ENCODE measurements at places on chromosomes 3 and 15.

GRCh38 chr3:138653567-138653966 is 45.0 kb downstream of the FAIM start:
- no peak for DNase-seq

GRCh38 chr3:147793841-147794240 is 384.7 kb downstream of the ZIC1 start:
- no peak for DNase-seq

GRCh38 chr3:134815519-134815918 is 20.5 kb downstream of the EPHB1 start:
- no peak for DNase-seq

- DNase-seq: no peak
Observed at GRCh38 chr3:128556907-128557306, 63.9 kb upstream of the GATA2 start.

DNA sequence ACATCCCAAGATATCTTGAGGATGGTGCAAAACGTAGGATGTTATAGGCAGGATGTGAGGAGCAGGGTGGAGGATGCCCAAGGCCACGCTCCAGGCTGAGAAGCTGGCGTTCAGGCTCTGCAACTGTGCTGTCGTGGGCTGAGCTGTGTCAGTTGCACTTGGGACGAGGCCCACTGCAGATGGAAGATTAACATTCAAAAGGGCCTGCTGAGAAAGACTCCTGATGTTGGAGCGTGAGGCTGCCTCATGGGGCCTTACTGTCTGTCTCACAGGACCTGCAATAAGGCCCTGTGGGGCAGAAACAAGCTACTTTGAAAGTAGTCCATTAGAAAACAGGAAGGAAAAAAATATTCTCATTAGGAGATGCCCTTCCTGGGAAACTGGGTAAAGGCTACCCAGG is 60.6 kb upstream of the SEC61A1 start:
- no peak for DNase-seq

DNA sequence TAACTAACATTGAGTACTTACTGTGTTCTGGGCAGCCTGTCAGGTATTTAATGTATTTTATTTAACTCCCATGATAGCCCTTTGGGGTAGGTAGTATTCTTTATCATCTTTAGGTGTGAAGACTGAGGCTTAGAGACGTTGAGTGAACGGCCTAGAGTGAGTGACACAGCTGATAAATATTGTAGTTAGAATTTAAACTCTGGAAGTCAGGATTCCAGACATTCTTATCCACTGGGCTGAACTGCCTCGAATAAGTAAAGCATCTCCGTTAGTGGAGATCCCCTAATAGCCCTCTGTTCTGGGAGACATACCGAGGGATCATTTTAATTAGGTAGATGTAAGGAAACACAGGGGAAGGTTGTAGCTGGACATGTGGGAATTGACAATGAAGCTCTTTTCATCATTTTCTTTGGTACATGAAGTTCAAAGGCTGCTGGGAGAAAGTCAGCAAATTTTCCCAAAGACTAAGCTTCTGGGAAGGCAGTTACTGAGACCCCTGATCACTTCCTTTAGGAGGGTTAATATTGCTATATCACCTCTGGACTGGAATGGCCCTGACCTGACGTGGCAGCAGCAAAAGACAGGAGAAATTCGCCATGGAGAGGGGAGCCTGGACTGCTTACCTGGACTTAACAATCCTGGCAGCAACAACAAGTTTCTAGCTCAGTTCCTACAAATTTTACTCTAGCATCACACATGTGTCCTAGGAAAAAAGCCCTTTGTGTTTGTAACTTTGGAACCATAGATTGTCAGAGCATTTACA is 11.7 kb upstream of the PDCD6IP start:
- no peak for DNase-seq

DNA sequence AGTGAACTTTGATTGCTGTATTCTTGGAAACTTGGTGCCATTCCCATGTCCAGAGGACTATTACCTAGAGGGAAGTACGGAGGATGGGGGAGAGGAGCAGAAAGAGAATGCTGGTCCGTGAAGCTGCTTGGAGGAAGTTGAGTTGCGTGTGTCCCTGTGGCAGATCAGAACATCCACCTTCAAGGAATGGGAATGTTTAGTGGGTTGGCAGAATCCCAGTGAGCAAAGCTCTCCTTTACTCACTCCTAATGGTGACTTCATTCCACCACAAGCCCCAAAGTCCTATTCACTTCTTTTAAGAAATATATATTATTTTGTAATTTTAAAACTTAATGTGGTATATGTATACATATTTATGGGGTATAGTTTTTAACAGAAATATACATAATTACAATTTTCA is 247.8 kb upstream of the FEZF2 start:
- DNase-seq: no peak

GRCh38 chr3:74049444-74049843 is 424.7 kb upstream of the PDZRN3 start:
- no peak for DNase-seq

DNA sequence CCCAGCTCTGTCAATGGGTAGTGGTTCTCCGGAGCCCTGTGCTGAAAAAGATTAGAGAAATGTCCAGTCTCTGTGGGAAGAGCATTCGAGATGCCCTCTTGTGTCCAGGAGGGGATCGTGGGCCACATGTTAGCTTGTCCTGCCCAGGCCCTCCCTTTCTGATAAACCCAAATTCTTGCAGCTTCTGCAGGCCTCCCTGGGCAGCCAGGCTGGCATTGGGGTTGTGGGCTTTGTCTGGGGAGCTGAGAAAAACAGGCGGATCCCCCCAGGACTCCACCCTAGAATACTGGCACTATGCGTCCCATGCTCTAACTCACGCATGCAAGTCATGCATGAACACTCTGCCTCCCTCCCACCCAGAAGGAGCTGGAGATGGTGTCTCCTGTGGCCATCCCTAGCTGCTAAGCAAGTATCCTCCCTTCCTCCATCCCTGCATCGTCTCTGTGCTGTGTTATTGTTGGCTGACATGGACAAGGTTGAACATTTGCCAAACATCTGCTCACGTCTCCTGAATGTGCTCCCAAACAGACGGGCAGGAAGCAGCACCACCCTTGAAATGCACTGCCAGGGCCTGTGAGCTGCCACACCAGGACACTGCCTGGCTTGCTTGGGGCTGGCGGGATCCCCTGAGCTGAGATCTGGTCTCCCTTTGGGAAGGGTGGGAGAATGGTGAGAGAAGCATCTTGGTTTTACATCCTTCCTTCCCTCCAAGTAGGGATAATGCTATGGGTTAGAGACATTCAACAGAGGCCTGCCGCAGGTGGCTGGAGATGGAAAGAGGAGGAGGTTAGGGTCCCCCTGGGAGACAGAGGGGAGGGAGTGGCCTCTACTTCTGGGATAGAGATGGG is 26.5 kb downstream of the CFAP161 start:
- DNase-seq: no peak

- DNase-seq: no peak
Observed at GRCh38 chr3:141769221-141769894, 6.2 kb downstream of the GRK7 start.

GRCh38 chr3:11556851-11557644 is 86.7 kb downstream of the VGLL4 start:
- no peak for DNase-seq

DNA sequence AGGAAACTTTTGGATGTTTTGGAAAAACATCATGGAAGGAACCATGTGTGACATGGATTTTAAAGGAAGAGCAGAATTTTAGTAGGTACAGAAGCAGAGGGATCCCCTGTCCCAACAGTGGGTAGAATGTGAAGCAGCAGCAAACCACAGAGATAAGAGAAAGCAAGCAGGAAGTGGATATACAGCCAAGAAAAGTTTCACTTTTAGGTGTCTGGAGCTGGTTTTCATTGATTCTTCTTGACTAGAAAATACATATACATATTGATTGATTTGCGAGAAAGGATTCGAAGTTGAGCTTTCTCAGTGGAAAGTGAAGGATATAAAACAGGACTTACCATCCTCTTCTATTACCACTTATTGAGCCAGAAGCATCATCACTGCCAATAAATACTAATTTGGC is 133.5 kb downstream of the KCNMB2 start:
- DNase-seq: no peak

- DNase-seq: no peak
Observed at GRCh38 chr15:29601811-29602210, 220.5 kb downstream of the TJP1 start.

DNA sequence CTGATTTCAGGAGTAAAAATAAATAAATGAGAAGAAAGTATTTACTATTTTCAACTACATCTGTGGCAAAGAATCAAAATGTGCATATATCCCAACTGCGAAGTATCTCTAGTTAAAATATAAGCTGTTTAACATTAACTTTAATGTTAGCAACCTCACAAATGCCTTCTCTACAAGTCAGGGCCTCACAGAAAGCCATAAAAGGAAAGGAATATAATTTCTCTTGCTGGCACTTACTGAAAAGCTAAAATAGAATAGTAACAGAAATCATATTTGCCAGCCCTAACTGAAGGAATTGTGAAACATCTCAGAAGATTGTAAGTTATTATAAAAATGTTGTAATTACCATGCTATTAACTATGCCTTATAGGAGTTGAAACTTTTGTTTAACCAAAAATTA is 65.1 kb upstream of the MBNL1 start:
- DNase-seq: no peak

DNA sequence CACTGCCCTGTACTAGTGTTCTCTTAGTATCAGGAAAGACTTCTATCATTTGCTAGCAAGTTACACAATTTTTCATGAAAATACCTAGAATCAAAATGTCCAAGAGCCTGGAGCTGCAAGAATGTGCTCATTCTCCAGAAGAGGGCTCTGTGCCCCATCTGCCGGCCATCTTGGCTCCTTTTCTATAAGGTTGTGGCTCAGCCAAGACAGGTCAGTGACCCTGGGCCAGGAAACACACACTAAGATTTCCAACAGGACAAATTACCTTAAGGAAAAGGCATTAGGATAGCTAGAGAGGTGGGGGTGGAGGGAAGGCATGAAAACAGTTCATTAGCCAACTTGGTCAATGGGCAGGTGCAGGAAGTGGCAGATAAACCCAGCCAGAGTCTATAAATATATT is 20.7 kb downstream of the TIMP4 start:
- DNase-seq: no peak

DNA sequence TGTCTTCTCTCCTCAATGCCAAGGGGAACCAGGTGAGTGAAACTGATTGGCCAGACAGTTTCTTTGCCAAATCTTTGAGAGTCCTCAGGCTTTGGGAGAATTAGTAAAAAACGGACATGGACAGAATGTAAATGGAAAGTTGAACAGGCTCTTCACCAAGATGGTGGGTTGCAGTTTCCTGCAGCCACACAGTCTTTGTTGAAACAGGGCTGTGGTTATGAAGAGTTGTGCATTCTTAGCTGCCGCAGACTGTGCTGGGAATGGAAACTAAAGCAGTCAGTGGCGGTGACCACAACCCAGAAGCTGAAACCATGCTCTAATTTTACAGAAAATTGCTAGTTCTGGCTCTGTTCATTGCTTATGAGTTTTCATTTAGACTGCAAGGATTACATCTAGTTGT is 42.1 kb upstream of the TASOR start:
- DNase-seq: no peak

DNA sequence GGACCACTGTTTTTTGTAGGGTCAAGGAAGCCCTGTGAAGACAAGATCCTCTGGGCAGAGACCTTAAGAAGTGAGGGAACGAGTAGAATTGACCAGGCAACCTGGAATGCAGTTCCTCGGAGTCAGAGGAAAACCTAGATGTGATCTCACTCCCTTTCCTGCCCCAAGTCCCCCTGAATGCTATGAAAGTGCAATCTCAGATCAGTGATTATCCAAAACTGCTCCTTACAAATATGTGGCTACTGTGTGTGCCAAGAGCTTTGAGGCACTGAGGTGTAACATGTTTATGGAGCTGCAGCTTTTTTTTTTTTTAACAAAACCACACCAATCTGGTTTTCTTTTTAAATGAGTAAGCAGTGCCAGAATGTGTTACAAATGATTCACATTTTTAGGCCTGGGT is 35.8 kb downstream of the THSD4 start:
- DNase-seq: no peak

- no peak for DNase-seq
Observed at GRCh38 chr3:160675566-160676124, 1.3 kb upstream of the ARL14 start.

GRCh38 chr3:169929830-169930519 is 18.6 kb downstream of the SAMD7 start:
- DNase-seq: no peak

GRCh38 chr3:80238152-80238551 is 470.4 kb upstream of the ROBO1 start:
- no peak for DNase-seq

DNA sequence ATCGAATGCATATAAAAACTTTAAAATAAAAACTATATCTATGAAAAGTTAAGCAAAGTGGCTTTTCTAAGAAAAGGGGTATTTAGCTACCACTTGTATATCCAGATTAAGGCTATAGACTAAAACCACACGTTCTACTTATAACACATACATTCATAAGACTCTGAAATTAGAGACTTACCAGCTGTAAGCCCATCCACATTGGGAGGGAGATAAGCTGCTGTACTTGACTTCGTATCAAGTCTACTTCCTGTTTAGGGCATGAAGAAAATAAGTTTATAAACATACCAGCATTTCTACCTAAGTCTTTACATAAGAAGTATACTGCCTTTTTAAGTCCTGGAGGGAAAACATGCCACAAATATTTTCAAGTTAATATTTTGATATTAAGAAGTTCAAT is 27.7 kb downstream of the AQR start:
- DNase-seq: no peak

- no peak for DNase-seq
Observed at GRCh38 chr3:182738583-182739411, 54.5 kb upstream of the ATP11B start.

DNA sequence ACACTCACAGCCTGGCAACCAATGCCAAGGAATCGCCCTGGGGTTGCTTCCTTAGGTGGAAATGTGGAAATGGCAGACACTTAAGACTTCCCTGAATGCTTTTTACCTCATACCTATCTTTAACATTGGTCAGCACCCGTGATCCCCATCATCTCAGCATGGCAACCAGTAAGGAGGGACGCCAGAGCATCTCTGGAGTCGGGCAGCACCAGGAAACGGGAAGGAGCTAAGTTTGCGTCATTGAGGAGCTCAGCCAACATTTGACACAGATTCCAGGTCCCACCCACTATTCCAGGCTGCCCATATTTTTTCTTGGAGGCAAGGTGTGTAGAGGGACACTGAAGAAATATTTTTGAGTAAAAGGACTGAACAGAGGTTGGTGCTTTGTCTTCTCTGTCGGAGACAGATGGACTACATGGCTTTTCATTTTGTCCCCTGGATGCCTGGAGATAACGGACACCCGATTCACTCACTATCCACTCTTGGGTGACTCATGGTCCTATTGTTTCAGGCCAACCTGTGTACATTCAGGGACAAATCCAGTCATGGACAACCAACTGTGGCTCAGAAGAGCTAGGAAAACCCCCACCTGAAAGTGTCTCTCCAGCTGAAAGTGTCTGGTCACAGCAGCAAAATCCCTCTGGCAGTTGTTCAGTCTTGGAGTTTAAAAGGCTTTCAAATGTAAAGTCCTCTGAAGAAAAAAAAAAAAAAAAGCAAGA is 70.4 kb upstream of the OXTR start:
- DNase-seq: no peak

DNA sequence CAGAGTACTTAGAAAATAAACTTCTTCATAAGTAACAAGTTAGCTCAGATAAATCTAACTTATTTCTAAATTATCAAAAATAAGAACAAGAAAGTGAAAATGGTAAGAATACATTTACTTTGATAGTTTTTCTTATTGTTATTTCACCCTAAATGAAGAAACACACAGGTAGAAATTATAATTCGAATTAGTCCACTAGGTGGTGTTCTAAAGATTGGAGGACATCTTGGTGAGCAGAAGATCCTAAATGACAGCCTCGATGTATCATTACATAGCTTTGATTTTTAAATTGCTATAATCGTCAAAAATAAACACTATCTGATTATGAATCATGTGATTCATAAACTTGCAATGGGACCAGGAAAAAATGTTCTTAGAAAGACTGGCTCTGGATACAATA is 280.8 kb upstream of the UBE2E2 start:
- no peak for DNase-seq

Measured in thoracic aorta (tissue), 2 donors.